ENCODE measurements at places on chromosomes 5 and 9.

DNA sequence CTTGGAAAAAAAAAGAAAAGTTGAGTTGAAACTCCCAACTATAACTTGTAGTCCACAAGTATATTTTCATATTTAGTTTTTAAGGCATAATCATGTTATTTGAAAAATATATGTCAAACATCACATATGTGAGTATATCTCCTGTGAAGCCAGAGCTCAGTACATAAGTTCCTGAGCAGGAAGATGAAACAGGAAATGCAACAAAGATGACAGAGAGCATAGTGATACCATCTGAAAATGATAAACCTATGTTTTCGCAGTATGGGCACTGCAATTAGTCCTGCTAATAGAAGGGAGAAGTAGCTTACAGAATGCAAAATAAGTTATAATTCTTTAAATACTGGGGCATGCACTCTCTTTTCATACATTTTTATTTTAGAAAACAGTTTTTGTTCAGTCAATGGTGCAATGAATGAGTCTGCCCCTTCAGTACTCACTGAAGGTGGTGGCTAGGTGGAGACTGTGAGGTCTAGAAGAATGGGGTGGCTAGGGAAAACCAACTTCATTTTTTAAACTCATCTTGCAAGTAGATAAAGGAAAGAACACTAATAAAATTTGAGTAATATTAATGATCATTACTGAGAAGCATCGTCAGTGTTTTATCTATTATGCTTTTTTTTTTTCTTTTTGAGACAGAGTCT, 54.1 kb upstream of the FYB1 start:
- DNase-seq = no peak

GRCh38 chr9:19464061-19464763, 55.4 kb downstream of the ACER2 start:
- no peak for DNase-seq

GRCh38 chr9:19568946-19569345, 160.1 kb downstream of the ACER2 start:
- DNase-seq = no peak

- DNase-seq = no peak
Measured at GRCh38 chr5:912280-913091, 19.8 kb downstream of the TRIP13 start.

DNA sequence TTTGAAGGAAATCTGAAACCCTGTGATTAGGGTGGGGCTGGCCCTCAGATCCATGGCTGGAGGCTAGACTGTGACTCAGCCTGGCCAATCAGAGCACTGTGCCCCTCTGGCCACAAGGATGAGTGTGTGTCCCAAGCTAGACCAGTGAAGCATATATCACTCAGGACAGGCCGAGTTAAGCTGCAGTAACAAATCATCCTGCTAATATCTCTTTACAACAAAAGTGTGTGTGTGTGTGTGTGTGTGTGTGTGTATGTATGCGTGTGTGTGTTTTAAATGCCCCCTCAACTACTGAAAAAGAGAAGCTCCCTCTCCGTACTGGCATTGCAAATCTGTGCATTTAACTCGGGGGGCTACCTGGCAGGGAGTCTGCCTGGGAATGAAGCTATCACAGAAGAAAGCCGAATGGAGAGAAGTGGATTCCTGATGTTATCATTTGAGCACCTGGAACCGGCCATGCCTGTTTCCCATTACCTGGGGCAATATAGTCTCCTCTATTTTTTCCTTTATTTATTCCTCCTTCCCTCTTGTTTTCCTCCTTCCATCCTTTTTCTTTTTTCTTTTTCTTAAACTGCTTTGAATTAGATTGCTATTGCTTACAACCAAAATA, 25.6 kb downstream of the STC2 start:
- no peak for DNase-seq

GRCh38 chr5:94174748-94175411, 433.5 kb upstream of the POU5F2 start:
- DNase-seq = no peak

- DNase-seq = no peak
Measured at GRCh38 chr9:133382507-133383141, 6.5 kb downstream of the STKLD1 start.

DNA sequence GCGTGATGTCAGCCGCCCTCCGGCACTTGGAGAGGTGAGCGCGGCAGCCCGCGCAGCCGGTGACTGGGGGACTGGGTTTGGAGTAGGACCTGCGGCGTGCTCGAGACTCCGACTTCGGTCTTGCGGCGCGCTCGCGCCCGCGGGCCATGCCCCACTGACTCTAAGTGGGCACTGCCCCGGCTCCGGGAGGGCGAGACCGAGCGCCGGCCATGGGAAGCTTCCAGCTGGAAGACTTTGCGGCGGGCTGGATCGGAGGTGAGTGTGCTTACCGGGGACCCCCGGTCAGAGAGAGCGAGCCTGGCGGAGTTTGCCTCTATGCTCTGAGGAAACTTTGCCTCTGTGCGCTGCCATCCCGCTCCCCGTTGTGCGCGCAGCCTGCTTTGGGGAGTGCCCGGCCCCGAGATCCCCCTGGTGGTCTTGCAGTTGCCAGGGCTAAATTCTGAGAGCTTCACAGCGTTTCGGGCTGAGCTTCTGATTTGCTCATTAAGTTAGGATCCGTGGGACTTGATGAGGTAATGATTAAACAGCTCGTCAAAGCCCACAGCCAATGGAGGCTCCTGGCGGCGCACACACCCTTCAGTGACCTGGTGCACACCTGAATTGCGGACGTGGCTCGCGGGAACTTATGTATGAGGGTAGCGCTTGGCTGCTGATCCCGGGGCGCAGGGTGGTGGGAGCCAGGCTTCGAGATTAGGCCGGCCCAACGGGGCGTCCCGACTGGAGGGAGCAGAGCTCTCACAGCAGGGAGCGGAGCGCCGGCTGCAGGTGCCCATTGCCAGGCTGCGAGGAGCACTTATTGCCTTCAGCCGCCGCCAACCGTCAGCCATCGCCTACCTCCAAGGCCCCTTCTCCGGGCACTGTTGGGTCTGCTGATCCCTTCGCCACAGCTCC, at the start of gene SLC25A48:
Gene SLC25A48, plus strand, starts transcription at position 25 of the 891 bp plus-strand sequence. Its CDS starts 185 bp downstream, at position 210.
- DNase-seq = peak; percentile 65

- no peak for DNase-seq
Measured at GRCh38 chr9:32427111-32427873, 42.8 kb downstream of the ACO1 start.

DNA sequence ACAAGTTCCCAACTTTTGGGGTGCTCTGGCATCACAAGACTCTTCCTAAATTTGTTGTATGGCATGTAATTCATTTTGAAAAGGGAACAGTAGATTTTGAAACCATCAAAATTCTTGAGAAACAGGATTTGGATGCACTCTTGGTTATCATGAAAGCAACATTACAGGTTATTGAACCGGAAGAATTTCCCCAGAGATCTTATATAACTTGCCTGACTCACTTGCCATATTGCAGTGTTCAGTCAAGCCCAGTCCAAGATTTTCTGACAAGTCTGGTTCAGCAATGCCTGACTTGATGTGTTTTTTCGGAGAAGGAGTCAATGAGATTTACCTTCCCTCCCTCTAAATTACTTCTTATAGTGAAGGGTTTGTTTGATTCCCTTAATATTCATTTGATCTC, 32.0 kb downstream of the SMIM15 start:
- no peak for DNase-seq

GRCh38 chr9:125261501-125262293, at the start of gene GAPVD1:
Gene GAPVD1 (plus strand): TSS chr9:125261826. CDS start chr9:125298922, 37,096 bp downstream.
- peak; percentile 90 for DNase-seq

DNA sequence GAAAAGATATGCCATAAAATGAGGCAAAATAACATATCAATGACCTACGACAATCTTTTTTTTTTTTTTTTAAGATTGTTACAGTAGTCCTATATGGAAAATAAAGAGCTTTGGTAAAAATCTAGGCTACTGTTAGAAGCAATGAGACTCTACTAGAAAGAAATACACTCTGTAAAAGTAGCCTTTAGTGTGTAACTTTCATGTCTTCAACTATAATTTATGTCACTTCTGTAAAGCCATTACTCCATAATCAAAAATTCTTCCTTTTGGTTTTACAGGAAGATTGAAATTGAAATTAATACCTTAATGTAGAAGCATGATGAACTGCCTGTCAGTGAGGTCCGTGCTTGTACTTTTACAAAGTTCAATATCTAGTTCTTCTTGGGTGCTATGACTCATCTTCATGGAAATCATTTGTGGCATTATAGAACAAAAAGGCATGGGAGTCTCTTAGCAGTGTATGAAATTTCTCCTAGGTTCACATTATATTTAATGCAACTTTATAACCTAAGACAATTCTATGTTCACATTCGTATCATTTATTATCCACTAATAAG, 1393.1 kb downstream of the EFNA5 start:
- DNase-seq = no peak

GRCh38 chr5:169273451-169273850, 27.5 kb downstream of the SLIT3 start:
- no peak for DNase-seq

DNA sequence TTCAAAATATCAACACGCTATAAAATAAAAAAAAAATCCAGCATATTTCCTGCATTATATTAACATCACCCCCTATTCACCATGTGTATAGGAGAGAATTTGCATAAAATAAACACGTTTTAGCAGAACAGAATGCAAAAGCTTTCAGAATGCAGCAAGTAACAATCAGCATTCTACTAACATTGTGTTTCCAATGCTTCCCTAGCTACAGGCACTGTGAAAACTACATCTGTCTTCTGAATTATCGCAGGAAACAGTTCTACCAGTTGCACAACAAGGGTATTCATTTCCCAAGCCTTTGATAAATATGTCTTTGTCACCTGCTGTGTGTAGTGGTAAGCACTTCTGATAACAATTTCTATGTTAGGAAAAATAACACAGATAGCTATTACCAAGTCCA, 1015.8 kb downstream of the CDH18 start:
- no peak for DNase-seq

DNA sequence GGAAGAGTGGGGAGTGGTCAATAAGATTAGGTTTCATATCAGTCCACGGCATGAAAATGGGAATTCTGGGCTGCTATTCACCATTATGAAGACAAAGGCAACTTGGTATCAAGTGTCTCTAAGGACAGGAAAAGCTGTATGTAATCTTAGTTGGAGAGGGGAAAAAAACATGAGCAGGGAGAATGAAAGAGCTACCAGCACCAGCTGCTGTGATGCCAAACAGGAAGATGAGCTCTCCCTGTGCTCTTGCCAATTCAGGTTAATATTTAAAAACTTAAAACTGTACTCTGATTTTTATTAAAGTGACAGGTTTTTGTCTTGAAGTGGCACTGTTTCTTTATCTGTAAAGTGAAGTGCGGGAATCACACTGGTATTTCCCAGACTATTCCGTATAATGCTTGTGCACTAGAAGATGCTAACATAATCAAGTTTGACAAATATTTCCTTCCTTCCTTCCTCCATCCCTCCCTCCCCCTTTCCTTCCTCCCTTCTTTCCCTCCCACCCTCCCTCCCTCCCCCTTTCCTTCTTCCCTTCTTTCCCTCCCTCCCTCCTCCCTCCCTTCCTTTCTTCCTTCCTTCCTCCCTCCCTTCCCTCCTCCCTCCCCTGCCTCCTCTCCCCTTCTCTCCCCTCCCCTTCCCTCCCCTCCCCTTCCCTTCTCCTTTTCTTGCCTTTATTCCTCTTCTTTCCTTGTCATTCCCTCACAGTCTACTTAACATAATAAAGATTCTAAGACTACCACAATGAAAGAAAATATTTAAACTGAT, 1383.0 kb upstream of the C9orf72 start:
- DNase-seq = no peak

DNA sequence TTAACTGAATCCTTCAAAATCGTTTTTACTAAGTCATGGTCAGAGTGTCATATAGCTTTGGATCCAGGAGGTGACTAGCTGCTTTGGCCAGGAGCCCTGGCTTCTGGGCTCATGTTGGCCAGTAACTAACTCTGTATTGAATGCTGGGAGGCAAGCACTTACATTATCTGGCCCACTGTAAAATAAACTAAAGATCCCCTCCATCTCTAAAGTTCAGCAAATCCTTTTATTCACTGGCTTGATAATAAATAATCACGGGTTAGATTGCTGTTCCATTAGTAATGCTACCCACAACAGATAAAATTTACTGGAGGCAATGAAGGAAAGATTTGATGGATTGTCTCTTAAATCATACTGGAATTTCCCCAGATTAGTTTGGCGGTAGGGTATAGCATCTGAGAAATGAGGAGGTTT, 382.2 kb upstream of the TLE4 start:
- DNase-seq = no peak

GRCh38 chr5:4005335-4005734, 409.7 kb downstream of the IRX1 start:
- no peak for DNase-seq

GRCh38 chr5:10704949-10705621, 55.9 kb downstream of the DAP start:
- DNase-seq = no peak

DNA sequence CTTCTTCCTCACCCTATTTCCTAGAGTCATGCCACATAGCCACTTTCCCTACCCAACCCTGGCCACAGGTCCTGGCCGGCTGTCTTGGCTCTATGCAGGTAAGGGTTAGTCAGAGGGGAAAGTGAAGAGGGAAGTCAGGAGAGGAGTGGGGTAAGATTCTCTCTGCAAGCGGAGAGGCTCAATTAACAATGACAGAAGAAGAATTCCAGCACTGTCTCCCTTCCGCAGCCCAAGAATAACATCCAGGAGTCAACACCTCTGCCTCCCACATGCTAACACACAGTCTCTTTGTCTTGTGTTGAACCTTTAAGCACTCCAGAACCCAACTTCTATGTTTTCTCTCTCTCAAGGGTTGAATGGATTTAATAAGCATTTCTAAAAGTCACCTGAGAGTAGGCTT, 235.1 kb upstream of the ANKRD55 start:
- no peak for DNase-seq

- no peak for DNase-seq
Measured at GRCh38 chr5:134252671-134253070, 26.8 kb upstream of the PPP2CA start.

DNA sequence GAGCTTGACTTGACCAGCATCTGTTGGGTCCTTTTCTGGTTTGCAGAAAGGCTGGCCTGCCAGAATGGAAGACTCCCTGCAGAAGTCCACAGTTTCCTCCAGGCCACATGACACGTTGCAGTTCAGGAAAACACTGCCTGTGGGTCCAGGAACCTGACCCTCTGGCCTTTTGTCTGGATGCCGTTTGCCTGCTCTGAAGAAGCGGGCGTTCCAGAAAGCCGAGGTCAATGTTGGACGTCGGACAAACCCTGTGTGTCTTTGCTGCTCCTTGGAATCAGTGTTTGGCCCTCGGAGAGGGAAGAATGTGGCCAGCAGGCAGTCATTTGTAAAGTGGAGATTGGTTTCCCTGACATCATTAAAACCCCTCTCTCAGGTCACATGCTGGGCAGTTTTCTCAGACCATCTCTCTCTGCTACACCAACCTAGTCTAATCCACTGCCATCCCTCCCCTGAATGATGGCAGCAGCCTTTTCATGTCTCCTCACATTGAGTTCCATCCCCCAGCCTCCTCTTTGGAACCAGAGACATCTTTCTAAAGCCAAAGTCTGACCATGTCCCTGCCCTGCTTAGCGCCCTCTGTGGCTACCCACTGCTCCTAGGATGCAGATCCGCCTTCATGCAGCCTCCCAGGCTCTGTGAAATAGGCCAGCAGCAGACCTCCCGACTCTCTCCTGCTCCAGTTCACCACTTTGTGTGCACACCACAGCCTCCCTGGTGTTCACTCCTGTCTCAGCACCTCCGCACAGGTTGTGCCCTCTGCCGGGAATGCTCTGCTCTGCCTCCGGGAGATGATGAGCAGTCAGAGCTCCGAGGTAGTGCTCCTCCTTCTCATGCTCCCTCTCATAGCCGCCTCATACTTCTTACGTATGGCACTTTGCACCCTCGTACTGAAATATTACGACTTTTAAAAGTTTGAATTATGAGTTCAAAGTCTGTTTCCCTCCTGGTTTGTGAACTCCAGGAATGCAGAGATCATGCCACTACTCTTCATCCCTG, 75.6 kb downstream of the RALGPS1 start:
- DNase-seq = no peak

GRCh38 chr5:128340648-128341047, 197.4 kb downstream of the FBN2 start:
- no peak for DNase-seq

GRCh38 chr5:132525299-132525724, 18.0 kb downstream of the IL5 start:
- no peak for DNase-seq

Data from neural crest cell (in vitro differentiated cells).